ENCODE measurements at places on chromosomes 13 and 19.

- DNase-seq: no peak
Observed at GRCh38 chr19:18590273-18591272, 2.0 kb downstream of the REX1BD start.

- no peak for DNase-seq
Observed at GRCh38 chr13:89029062-89029461, 1357.9 kb downstream of the SLITRK5 start.

DNA sequence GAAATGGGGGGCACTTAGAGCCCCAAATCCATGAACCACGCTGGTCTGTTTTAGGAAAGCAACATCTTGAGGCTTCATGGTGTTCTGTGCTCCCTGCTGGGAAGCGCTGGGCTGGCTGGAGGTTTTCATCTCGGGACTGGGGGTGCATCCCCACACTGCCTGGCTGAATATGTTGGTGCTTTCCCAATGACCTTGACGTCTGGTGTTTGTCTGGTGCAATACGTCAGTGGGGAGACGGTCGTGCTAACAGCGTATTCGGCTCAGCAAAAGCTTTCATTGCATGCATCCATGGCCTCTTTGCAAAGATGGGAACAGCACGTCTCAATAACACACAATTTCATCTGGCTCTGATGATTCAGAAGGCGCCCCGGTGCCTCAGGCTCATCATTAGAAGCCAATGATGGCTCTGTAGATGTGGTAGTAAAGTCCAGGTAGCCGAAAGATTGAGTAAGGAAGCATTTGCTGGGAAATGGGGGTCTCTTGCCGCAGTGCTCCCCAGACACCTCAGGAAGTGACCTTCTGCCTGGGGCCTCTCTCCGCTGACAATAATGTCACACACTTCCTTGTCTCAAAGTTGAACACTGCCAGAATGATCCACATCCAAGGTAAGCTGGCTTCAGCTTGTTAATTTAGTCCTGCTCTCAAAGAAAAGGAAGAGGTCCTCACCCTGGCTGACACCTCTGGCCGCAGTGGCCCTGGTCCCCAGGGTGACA, 97.7 kb downstream of the ING1 start:
- DNase-seq: no peak

DNA sequence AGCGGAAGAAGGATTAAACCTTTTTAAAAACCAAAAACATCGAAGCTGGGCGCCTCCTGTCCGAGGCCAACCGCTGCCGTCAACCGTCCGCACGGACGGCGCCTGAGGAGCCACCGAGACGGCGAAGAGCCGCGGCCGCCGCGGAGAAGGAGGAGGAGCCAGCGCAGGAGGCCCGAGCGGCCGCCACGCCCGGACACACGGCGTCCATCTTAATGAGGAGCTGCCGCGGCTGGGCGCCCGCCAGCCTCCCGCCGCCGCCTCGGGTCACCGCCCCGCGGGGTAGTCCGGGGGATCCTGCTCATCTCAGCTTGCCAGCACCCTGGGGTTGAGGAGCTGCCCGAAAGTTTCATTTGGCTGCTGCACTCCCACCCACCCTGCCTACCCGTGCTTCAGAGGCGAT, 10.6 kb downstream of the ZSCAN1 start:
- no peak for DNase-seq

DNA sequence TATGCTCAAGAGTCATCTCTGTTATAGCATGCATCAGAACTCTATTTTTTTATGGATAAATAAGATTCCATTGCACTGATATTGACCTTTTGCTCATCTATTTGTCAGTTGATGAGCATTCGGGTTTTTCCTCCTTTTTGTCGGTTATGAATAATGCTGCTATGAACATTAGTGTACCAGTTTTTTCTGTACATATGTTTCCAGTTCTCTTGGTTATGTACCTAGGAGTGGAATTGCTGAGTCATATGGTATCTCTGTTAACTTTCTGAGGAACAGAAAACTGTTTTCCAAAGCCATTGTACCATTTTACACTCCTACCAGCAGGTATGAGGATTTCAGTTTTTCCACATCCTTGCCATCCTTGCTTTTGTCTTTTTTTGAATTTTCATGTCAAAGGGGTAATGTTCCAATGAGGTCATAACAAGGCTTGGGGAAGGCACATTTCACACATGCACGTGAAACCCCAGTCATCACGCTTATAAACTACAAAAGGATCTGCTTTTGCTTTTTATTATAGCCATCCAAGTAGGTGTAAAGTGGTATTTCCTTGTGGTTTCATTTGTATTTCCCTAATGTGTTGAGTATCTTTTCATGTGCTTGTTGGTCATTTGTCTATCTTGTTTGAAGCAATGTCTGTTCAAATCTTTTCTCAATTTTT, 14.6 kb downstream of the KBTBD7 start:
- DNase-seq: no peak

All from activated T-helper 1 cell treated with anti-CD3 and anti-CD28 coated beads, Interleukin-2, amount 50 U/mL, for 16 hours (primary cell).